GM12864 (cell line): ENCODE measurements at places on chromosomes 12 and 14.

GRCh38 chr14:31567655-31568054, 6.5 kb downstream of the NUBPL start:
- DNase-seq, result no peak

GRCh38 chr12:1562813-1563407, 31.5 kb downstream of the FBXL14 start:
- no peak for DNase-seq

- DNase-seq, result no peak
Observed at GRCh38 chr12:10386857-10387256, 3.0 kb downstream of the KLRK1 start.

DNA sequence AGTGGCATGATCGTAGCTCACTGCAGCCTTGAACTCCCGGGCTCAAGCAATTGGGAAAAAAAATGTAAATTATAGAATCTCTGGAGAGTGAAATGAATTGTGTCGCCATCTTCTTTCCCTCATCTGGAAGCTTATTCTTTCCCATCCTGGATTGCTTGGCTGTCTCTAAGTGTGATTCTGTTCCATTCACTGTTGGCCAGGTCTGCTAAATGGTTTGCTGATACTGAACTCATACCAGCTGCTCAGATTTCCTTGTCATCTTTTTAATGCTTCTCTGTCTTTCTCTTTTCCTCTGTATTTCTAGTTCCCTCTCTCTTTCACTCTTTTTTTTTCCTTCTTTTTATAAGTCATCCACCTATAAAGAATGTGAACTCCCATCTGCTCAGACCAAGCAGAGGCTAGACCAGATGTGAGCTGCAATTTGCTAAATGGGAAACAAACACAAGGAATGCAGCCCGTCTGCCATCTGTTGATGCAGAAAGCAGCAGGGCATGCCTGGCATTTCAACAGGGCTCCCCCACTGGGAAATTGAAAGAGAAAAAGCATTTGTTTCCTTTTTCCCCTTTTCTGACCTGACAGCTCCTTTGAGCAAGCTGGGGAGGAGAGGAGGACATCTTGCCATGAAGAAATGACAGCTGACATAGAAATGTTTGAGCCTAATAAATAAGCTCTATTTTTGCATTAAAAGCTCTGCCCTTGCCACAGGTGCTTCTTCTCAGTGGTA, 1823.6 kb upstream of the FLRT2 start:
- DNase-seq, result no peak

DNA sequence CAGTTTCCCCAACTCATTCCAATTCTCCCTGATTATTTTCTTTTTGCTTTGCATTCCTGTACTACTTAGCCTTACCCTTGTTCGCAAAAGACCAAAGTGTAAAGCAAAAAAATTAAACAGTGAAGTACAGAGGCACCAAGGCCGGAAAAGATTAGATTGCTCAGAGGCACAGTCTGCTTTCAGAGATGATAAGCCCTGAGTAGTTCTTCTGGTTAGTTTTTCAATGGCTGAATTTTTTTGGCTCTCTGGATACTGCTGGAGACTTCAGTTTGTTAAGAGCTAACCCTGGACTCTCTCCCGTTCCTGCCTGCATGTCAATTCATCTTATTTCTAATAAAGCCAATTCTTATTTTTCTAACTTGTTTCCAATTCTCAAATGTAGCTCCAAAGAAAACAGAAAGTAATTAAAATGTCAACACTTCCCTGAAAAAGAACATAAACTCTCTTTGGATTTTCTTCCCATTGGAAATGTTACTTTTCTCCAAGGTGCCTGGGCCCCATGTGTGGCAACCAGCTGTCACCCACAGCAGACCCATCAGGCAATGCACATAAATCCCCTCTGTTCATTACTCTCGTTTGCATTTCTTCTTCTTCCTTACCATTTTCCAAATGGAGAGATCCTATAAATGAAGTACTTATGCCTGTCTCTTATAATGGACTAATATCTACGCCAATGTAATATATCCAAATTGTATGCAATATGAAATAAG, 142.8 kb downstream of the BTG1 start:
- DNase-seq, result no peak

DNA sequence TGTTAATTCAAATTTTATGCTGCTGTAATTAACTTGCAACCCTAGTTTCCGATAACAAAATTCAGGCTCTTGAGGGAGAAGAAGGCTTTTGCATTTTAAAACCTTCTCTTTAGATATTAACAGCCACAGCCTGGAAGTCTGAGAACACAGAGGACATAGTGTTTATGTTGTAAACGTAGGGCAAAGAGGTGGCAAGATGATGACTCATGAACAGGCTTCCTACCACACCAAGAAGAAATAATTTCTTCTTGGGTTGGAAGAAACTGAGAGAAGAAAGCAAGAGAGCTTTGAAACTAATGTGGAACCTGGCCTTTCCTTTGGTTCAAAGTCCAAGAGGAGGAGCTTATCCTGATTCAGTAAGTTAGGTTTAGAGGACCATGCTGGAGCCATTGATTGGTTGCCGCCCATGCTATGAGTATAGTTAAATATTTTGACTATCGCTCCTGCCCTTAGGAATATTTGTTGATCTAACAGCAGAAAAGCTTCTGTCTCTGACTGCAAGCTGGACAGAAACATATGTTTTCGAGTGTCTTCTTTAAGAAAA, 31.8 kb downstream of the CCDC198 start:
- no peak for DNase-seq

DNA sequence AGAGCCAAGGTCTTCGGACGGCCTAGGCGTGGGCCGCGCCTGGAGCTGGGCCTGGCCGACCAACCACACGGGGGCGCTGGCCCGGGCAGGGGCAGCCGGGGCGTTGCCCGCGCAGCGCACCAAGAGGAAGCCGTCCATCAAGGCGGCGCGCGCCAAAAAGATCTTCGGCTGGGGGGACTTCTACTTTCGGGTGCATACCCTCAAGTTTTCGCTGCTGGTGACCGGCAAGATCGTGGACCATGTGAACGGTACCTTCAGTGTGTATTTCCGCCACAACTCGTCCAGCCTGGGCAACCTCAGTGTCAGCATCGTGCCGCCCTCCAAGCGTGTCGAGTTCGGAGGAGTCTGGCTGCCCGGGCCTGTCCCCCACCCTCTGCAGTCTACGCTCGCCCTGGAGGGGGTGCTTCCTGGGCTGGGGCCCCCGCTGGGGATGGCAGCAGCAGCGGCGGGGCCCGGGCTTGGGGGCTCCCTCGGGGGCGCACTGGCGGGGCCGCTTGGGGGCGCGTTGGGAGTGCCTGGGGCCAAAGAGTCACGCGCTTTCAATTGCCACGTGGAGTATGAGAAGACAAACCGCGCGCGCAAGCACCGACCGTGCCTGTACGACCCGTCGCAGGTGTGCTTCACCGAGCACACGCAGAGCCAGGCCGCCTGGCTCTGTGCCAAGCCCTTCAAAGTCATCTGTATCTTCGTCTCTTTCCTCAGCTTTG, 4.4 kb upstream of the SHMT2 start:
- DNase-seq, result no peak

GRCh38 chr14:83372271-83372670, 1838.6 kb upstream of the SEL1L start:
- DNase-seq, result no peak

DNA sequence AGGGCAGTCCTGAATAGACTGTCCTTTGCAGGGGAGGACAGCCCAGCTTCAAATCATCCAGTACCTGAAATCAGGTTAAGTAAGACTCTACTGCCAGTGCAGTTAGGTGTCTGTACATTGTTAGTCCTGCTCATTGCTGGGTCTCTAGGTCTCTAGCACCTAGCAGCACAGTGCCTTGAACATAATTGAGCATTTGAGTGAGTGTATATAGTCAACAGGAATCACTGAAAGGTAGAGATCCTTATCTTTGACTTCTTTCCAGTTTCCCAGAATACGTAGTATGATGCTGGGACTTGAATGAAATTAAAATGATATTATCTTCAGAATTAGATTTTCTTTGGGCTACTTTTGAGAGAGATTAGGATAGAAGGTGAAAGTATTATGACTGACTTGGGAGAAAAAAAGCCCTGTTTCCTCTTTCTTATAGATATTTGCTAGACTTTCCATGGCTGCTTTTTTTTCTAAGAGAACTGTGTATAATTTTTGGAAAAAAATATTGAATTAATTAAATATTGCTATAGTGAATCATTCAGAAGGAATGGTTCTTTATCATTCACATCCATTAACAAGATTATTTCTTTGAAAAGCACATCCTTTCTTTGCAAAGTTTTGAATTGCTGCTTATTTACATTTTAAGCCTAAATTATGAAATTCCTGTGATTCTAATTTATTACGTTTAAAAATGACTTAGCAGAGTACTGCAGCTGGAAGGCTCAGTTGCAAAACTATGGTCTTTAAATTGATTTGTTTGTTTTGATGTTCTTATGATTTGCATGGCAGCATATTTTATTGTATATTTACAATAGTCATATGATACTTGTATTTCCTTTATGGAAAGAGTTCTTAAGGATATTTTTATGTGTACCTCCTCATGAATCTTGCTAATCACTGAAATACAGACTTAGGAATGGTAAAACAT, 51.6 kb downstream of the PPP4R4 start:
- no peak for DNase-seq

GRCh38 chr12:124769163-124769530, 94.5 kb downstream of the SCARB1 start:
- DNase-seq, result no peak

- DNase-seq, result no peak
Observed at GRCh38 chr14:54975856-54976255, 51.0 kb downstream of the WDHD1 start.

DNA sequence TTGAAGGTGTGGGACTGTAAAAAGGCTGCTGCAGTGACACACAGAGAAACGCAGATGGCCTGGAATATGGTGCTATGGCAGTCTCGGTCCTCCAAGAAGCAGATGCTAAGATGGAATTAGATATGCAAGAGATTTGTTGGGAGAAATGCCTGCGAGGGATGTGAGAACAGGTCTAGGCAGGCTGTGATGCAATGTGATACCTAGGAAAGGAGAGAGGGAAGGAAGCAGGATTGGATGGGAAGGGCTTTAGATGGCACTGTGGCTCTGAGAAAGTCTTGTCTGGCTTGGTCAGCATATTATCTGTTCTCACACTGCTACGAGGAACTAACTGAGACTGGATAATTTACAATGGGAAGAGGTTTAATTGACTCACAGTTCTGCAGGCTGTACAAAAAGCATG, 374.4 kb downstream of the BCAT1 start:
- DNase-seq, result no peak

- no peak for DNase-seq
Observed at GRCh38 chr12:103523771-103524170, 28.0 kb upstream of the C12orf42 start.

DNA sequence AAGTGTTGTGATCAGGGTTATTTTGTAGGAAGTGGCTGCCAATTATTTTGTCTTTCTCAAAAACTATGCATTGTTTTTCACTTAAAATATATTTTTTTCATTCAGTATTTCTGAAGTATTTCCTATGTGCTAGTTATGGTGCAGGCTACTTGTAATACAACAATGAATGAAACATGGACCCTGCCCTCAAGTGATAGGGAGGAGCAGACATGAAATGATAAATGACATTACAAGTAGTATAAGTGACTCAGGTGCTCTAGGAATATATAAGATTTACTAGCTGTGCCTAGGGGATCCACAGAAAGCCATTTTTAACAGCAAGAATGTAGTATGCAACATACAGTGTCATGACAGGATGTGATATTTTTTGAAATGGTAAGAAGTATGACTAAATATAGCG, 65.3 kb downstream of the TTLL5 start:
- DNase-seq, result no peak

GRCh38 chr12:127928178-127928577, 338.8 kb upstream of the TMEM132C start:
- no peak for DNase-seq
